Activated CD4-positive, alpha-beta memory T cell treated with anti-CD3 and anti-CD28 coated beads for 36 hours (primary cell): ENCODE measurements at places on chromosomes 2 and 18. TPM values are rescaled to one million over a fixed set of nuclear protein-coding genes. Genes with fewer than 3 reads are reported as not detected.

GRCh38 chr2:58667137-58667774 is 426.1 kb upstream of the FANCL start:
- no peak for DNase-seq
- H3K27me3 ChIP-seq = no peaks in the 10 kb centered on the region

DNA sequence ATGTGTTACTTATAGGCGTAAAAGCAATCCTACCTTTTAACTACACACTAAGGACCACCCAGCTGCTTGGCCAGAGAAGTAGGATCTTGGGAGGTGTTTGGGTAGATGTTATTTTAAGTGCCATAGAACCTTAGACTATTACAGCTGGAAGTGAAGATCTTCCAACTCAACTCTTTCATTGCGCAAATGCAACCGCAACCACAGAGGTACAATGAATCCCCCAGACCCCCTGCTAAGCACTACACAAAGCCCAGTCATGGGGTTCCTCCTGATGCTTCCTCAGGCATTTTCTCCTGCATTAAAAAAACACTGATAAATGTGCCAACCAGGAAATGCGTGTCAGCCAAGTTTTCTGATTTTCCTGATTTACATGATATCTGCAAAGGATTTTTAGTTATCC is 246.0 kb downstream of the LRRTM1 start:
- no peak overlapping the region for H3K4me3 ChIP-seq
- no peaks in the 10 kb centered on the region for H3K36me3 ChIP-seq
- no peaks in the 10 kb centered on the region for H3K4me1 ChIP-seq
- H3K27ac ChIP-seq = no peak overlapping the region
- no peaks in the 10 kb centered on the region for H3K27me3 ChIP-seq

GRCh38 chr2:138504092-138504491 is 2.5 kb downstream of the SPOPL start:
- peaks cover 4% of the 10 kb centered on the region for H3K36me3 ChIP-seq
- H3K4me1 ChIP-seq = peaks cover 41% of the 10 kb centered on the region
- DNase-seq = no peak
- H3K27me3 ChIP-seq = no peaks in the 10 kb centered on the region

DNA sequence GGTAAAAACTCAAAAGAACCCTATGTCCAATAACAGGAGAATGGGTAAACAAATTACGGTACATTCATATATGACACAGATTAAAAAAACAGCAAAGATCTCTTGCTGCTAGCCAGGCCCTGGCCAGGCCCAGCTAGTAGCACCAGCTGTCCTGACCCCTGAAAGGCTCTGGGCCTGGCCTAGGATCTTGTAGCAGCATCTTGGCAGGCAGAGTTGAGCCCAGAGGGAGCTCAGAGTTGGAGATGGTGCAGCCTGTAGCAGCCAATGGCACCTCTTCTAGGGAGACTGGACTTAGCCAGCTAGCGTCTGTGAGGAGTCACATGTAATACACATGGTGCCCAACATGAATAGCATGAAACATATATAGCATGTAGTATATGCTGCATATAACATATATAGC is 69.1 kb downstream of the HS6ST1 start:
- H3K4me1 ChIP-seq = peaks cover 1% of the 10 kb centered on the region
- no peaks in the 10 kb centered on the region for H3K27me3 ChIP-seq
- no peak overlapping the region for H3K4me3 ChIP-seq
- H3K27ac ChIP-seq = no peak overlapping the region

GRCh38 chr2:9508931-9509330 is 34.6 kb downstream of the IAH1 start:
- H3K4me3 ChIP-seq = no peak overlapping the region
- no peak overlapping the region for H3K27ac ChIP-seq
- no peak for DNase-seq
- H3K4me1 ChIP-seq = no peaks in the 10 kb centered on the region
- H3K36me3 ChIP-seq = peaks cover 24% of the 10 kb centered on the region

DNA sequence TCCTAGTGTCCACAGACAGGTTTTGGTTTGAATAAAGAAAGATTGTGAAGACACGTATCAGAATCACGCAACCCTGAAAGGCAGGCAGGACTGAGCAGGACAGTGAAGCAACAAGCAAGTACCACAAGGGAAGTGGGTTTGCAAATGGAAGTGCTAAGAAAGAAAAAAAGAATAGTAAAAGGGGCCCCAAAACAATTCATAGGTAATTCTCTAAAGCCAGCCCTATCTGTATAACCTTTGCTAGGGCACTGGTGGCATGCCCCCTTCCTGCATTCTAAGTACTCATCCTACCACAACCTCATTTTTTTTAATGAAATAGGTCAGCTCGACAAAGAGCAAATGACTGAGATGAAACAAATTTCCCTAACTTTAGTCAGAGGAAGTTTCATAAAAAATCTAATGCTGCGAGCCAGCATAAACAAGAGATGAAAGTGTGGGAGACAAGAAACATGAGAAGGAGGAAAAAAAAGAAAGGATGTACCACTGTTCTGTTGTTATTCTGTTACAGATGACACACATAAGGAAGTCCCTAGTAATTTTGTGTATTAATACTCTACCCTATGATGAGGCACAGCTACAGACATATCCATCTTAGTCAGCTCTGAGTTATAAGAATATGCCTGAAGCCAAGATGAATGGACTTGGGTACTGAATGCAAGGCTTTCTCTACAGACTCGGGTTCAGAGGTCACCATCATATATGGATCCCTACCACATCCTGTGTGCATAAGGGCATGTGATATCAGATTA is 32.2 kb downstream of the IKZF2 start:
- no peak overlapping the region for H3K4me3 ChIP-seq
- no peaks in the 10 kb centered on the region for H3K36me3 ChIP-seq
- no peaks in the 10 kb centered on the region for H3K27me3 ChIP-seq
- peaks cover 14% of the 10 kb centered on the region for H3K4me1 ChIP-seq

Gene CYP27A1
- total RNA-seq = not detected
